Smooth muscle cell of trachea (primary cell): ENCODE measurements at places on chromosomes 1 and 21. TPM values are rescaled to one million over a fixed set of nuclear protein-coding genes. Genes with fewer than 3 reads are reported as not detected.

FAM72D gene
- total RNA-seq: under 0.01 and 1.3 TPM in 2 replicates

OR2T35 gene
- total RNA-seq: not detected in 2 replicates

PYHIN1 gene
- total RNA-seq: not detected in 2 replicates

CERS2 gene
- total RNA-seq: 87.1 and 170 TPM in 2 replicates

FBXO2 gene
- 1.3 and 4.0 TPM in 2 replicates for total RNA-seq

LDLRAD2 gene
- 0.29 TPM in 1 of 2 replicates, not detected in the other for total RNA-seq

ST6GALNAC5 gene
- 0.17 and 0.44 TPM in 2 replicates for total RNA-seq

S100A16 gene
- total RNA-seq: 255 and 277 TPM in 2 replicates

NPPA gene
- total RNA-seq: not detected in 2 replicates

OPRD1 gene
- total RNA-seq: under 0.01 TPM in 1 of 2 replicates, not detected in the other

DDI2 gene
- 14.5 and 19.0 TPM in 2 replicates for total RNA-seq

SLAMF7 gene
- total RNA-seq: not detected in 2 replicates

NPHS2 gene
- not detected in 2 replicates for total RNA-seq

GIPC2 gene
- 0.33 and 0.73 TPM in 2 replicates for total RNA-seq

CSMD2 gene
- total RNA-seq: 2.2 and 5.0 TPM in 2 replicates

PLCH2 gene
- total RNA-seq: under 0.01 and 0.15 TPM in 2 replicates

DPYD gene
- total RNA-seq: 86.5 and 116 TPM in 2 replicates

CLEC20A gene
- total RNA-seq: not detected in 2 replicates

NPR1 gene
- 0.58 and 2.6 TPM in 2 replicates for total RNA-seq

GBP5 gene
- total RNA-seq: 0.17 and 0.87 TPM in 2 replicates

MSH4 gene
- total RNA-seq: under 0.01 and 0.33 TPM in 2 replicates

HSD11B1 gene
- 22.5 and 28.8 TPM in 2 replicates for total RNA-seq

OVAAL gene
- not detected in 2 replicates for total RNA-seq

CATSPERE gene
- 0.44 and 0.99 TPM in 2 replicates for total RNA-seq

KDF1 gene
- not detected in 2 replicates for total RNA-seq

PLPPR5 gene
- total RNA-seq: under 0.01 and 0.33 TPM in 2 replicates

CFHR1 gene
- 0.50 TPM in 1 of 2 replicates, not detected in the other for total RNA-seq

MYOG gene
- total RNA-seq: not detected in 2 replicates

RXFP4 gene
- total RNA-seq: not detected in 2 replicates

FAM163A gene
- total RNA-seq: not detected in 2 replicates

GPN2 gene
- 11.3 and 14.2 TPM in 2 replicates for total RNA-seq

RPE65 gene
- total RNA-seq: not detected in 2 replicates

TINAGL1 gene
- 0.99 and 1.7 TPM in 2 replicates for total RNA-seq
